Fibroblast of villous mesenchyme (primary cell): ENCODE measurements at places on chromosomes 16 and 17. TPM values are rescaled to one million over a fixed set of nuclear protein-coding genes. Genes with fewer than 3 reads are reported as not detected.

The FBXO31 gene
- total RNA-seq = 25.9 and 26.7 TPM in 2 replicates

The ZNF747 gene
- total RNA-seq = 11.7 and 12.6 TPM in 2 replicates

The SLC16A11 gene
- not detected in 2 replicates for total RNA-seq

The COPZ2 gene
- 61.3 and 75.7 TPM in 2 replicates for total RNA-seq

The GRB7 gene
- total RNA-seq = 0.97 and 1.3 TPM in 2 replicates

The ALDH3A1 gene
- not detected in 2 replicates for total RNA-seq

The EME1 gene
- total RNA-seq = 4.5 and 4.7 TPM in 2 replicates
